Stimulated activated CD8-positive, alpha-beta memory T cell treated with anti-CD3 and anti-CD28 coated beads, Interleukin-4, amount 100 ng/mL, for 24 hours (primary cell): ENCODE measurements at places on chromosomes 5 and 9.
A peak's percentile ranks its signal among the peaks of the same experiment; 100 is the strongest.

GRCh38 chr5:33684496-33685159, 207.2 kb downstream of the ADAMTS12 start:
- DNase-seq = no peak

DNA sequence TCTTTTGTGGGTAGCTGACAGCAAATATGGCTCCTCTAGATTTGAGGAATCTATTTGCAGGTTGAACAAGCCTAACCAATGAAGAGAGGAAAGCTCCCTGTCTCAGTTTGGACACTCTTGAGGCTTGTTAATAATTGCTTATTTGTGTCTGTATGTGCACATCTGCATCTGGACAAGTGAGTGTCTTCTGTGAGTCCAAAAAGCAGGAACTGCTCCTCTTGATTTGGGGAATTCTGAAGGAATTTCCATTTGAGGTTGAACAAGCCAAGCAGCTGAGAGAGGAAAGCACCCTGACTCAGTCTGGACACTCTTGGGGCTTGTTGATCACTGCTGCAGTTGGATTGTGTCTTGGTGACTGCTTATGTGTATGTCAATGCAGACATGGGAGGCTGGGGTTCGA, 211.6 kb downstream of the DTWD2 start:
- no peak for DNase-seq

DNA sequence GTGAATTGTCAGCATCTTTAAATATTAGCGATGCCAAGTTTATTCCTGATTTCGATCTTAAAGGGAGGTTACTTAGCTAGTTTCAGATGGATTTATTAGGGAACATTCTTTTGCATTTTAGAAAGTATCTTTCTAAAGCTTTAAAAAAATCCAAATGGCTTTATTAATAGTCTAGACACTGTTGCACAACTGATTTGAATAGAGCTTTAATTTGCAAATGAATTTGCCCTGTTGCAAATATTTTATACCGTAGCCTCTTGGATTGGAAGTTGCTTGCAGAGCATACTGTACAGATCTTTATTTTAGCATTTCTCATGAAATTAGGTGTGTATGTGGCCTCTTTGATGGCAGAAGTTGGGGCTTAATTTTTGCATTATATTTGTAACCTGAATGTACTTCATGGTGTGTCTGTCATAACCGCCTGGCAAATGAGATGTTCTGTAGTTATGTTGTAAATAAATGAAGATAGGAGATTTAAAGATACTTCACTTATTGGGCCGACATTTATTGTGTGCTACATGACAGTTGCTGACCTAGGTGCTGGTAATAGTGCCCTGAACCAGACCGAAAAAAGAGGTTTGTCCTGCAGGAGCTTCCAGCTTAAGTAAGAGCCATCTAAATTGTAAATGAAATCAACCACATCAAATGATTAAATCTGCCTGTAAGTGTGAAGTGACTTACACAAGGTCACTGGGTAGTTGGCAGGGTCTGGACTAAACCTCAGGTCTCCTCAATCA, 1.8 kb downstream of the TCERG1 start:
- DNase-seq = no peak

DNA sequence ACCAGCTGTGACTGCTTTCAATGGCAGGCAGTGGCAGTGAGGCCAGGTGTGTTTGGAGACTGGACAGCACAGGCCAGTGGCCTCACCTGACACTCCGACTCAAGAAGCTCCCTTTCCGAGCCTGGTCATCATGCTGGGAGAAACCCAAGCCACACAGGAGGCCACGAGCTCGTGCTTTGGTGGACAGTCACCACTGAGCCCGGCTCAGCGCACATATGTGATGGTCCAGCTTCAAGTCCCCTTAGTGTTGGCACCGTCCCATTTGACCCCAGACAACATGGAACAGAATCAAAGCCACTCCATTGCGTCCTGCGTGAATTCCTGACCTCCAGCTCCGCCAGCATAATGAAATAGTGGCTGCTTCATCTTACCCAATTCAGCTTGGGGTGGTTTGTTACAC, 64.0 kb upstream of the PPP1R26 start:
- no peak for DNase-seq

DNA sequence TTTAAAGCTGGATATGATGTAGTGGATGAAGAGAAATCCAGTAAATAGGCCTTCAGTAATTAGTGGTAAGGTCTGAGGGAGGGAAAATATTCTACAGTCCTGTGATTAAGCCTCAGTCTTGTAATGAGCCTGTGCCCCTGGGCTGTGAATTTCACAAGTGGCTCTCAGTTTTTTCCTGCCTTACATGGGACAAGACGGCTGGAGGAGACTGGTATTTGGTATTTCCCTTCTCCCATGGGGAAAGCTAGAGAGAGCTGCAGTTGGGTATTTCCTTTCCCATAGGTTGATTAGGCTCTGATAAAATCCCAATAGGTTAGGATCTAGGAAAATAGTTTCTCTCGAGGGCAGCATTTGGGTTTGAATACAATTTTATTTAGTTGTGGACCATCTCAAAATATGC, 62.2 kb upstream of the GNA14 start:
- DNase-seq = no peak

- no peak for DNase-seq
These were observed 233.5 kb upstream of the PCSK5 start for GRCh38 chr9:75657015-75657414.

GRCh38 chr9:13139641-13140171, 139.8 kb downstream of the MPDZ start:
- DNase-seq = no peak

DNA sequence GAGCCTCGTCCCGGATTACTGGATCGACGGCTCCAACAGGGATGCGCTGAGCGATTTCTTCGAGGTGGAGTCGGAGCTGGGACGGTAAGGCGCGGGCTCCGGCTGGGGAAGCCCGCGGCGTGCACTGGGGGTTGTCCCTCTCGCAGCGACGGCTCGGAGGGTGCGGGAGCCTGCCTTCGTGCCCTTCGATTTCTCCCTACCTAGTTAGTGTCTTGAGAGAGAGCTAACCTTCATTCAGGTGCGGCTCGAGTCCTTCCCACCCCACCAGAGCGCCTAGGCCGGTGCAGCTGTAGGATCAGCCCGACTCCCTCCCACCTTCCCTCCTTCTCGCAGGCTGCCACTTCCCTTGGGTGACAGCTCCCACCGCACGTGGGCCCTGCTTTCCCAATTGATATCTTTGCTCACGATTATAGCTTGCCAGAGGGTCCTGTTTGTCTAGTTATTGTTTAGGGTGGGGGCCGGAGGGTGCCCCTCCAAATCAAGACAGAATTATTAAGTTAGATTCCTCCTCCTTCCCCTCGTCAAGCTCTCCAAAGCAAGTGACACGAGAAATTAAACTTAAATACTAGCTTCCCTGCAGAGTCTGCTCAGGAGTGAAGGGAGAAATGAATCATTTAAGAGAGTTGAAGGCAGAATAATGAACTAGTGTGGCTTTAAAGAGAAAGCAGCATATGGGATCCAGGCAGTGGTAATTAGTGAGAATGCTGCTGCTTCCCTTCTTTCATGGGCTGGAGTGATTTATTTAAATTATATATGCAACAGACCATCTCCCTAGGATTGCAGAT, 569 bp downstream of the CAMK4 start:
- peak; percentile 26 for DNase-seq

DNA sequence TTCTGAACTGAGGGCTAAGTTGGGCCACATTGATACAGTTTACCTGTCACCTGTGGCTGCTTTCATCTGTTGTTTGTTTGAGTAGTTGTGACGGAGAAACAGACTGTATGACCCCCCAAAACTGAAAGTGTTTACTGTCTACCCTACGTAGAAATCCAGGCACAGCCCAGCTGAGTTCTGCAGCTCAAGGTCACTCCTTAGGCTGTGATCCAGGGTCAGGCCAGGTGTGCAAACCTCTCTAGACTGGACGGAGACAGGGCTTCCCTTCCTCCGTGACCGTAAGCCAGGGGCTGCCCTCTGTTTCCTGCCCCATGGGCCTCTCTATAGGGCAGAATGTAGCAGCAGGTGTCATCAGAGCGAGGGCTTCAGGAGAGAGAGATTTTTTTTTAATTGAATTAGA, 207.9 kb upstream of the OTULINL start:
- DNase-seq = no peak

GRCh38 chr5:151153300-151153699, 4.3 kb downstream of the ANXA6 start:
- no peak for DNase-seq

DNA sequence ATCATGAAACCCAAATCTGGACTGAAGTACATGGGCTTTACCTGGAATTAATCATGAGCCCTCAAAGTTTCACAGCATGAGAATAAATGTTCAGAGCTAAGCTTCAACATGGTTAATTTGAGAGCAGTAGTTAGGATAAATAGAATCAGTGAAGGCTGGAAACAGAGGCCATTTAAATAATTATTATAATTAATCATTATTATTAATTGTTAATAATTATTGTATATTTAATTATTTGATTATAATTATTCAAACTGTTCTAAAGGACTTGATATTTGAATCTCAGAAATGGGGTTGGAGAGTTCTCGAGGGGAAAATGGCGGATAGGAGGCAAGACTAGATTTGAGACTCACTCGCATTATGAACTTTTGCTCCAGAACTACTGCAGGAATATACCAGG, 119.6 kb upstream of the ITGA1 start:
- no peak for DNase-seq

DNA sequence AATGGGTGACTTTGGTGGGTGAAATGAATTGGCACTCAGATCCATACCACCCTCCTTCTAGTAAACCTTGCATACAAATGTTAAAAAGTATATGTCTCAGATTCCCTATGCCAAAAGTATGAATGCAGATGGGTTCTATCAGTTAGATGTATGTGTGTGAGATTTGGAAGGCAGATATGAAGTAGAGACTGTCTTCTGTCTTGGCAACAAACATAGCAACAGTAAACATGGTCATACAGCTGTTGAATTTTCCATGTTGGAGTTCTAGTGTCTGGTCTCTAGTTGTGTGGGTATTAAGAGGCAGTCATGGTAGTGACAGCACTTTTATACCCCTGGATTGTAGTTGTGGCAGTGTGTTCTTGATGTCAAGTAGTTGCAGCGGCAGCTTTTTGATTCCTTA, 125.6 kb upstream of the PITX1 start:
- no peak for DNase-seq

- no peak for DNase-seq
These were observed 157.0 kb downstream of the DENND1A start for GRCh38 chr9:123772967-123773366.

DNA sequence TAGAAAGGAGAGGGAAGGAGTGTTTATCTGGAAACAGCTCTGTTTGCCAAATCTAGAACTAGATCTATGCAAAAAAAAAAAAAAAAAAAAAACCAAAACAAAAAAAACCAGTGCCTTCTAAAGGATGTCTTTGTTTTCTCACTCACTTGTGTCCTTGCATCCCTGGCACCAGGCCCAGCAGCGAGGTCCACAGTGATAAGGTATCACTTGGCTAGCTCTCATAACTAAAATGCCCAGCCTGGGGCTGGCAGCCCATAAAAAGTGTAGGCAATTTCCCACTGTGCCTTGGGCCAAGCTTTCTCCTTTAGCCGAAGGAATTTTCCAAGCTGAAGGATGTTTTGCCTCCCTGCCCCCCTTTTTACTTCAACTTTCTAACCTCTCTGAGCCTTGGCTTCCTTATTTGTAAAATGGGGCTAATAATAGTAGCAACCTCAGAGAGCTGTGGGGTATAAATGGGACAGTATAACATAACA, 20.8 kb downstream of the RGS3 start:
- no peak for DNase-seq

GRCh38 chr9:95788521-95788991, 86.9 kb upstream of the ERCC6L2 start:
- DNase-seq = no peak

- DNase-seq = no peak
These were observed 174.2 kb upstream of the IER5L start for GRCh38 chr9:129352146-129352865.

DNA sequence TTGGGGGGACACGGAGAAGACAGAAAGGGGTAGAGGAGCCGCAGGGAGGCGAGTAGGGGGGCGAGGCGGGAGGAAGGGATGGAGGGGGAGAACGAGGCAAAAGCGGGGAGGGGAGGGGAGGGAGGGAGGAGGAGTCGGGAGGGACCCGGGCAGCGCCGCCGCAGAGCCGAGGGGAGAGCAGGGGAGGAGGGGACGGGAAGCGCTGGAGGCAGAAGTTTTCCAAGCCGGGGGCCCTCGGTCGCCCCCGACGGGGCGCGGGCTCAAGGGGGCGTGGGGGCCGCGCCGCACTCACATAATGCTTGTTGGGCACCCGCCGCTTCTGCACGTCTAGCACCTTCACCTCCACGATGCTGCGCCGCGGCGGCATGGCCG, 353 bp downstream of the SH3PXD2B start:
- no peak for DNase-seq

DNA sequence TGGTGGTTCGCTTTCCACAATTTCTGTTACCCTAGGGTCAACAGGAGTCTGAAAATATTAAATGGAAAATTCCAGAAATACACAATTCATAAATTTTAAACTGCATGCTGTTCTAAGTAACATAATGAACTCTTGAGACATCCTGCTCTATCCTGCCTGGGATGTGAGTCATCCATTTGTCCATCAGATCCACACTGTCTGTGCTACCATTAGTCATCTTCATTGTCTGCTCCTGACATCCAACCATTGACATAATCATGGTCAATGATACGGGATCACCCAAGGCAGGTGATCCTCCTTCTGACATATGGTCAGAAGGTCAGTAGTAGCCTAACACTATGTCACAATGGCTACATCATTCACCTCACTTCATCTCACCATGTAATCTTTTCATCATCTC, 276.7 kb upstream of the KIF2A start:
- DNase-seq = no peak

DNA sequence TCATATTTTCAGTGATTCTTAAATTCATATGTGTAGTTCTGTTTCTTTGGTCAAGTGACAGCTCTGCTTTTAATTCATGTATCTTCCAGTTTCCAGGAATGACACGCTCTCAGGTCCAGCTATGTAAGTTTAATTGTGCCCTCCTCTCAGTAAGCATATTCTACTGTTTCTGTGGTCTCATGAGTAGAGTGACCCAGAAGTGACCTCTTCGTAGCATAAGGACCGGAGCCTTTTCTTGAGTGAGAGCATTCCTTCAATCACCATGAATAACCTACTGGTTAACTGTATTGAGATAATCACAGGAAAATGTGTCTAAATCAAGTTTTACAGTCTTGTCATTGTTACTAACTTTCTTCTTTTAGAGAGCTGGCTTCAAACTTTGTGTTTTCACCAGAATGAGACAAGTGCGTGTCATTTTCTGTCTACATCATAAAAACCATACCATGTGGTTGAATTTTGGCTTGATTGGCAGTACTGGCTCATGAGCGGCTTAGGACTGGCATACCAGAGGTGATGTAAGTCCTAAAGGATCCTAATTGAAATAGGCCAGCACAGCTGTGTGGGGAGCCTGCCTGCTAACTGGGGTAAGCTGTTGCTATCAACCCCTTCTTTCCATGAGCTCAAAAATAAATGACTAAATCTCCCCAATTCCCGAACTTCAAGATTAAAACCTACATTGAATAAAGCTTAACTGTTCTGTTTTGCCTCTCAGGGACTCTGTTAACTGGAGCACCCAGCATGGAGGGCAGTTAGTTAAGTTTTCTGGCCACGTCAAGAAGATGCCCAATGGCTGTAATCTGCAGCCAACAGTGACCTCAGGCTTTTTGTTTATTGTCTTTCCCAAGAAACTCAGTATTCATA, 4.8 kb downstream of the ADAMTSL1 start:
- DNase-seq = no peak

- no peak for DNase-seq
These were observed 30.2 kb upstream of the GRHPR start for GRCh38 chr9:37392272-37392671.

GRCh38 chr9:16181539-16181938, 628.7 kb downstream of the CCDC171 start:
- DNase-seq = no peak

GRCh38 chr9:22722492-22722891, 275.9 kb downstream of the DMRTA1 start:
- DNase-seq = no peak

GRCh38 chr5:179837076-179838011, 16.6 kb downstream of the SQSTM1 start:
- no peak for DNase-seq

GRCh38 chr5:106303911-106304310, 1366.8 kb downstream of the EFNA5 start:
- no peak for DNase-seq
